ENCODE measurements at places on chromosomes 13 and 19. TPM values are rescaled to one million over a fixed set of nuclear protein-coding genes. Genes with fewer than 3 reads are reported as not detected.
A peak's percentile ranks its signal among the peaks of the same experiment; 100 is the strongest.

GRCh38 chr19:23543351-23543750 lies 143.7 kb downstream of the ZNF675 start:
- no peak for DNase-seq

CRLF1 gene
- 1.1 TPM for total RNA-seq

DNA sequence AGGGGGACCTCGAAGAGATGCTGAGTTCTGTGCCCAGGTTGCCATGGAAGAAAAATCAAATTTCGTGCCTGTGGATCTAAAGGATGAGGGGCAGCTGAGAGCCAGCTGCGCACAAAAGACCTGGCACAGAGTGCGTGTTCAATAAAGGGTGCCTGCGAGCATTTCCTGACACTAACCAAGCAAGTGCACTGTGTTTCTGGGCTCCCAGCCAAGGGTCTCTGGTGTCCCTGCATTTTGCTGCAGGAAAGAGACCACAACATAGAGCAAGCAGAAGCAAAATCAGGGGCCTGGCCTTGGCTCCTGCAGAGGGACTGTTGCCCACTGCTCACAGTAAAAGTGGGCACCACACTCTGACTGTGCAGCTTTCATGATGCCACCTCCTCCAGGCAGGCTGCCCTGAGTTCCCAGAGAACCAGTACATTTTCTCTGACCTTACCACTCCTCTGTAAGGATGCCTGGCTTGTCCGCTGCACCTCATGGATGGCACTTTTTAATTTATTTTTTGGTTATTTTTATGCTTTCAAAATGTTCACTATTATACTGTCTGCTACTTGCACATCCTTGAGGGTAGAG lies 70.8 kb upstream of the GPR12 start:
- no peak for DNase-seq

DNA sequence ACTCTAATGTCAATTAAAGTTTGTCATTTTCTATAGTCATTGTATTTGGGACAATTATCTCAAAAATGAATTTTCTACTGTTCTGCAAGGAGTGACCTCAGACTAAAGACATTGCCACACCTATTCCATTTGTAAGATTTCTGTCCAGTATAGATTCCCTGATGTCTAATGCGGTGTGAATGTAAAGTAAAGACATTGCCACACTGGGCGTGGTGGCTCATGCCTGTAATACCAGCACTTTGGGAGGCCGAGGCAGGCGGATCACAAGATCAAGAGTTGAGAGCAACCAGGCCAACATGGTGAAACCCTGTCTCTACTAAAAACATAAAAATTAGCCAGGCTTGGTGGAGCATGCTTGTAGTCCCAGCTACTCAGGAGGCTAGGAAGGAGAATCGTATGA lies 13.8 kb upstream of the ZNF83 start:
- no peak for DNase-seq

GRCh38 chr19:51514866-51515481 lies 13.4 kb upstream of the SIGLEC12 start:
- no peak for DNase-seq

LMTK3 gene
- 0.38 TPM for total RNA-seq

DNA sequence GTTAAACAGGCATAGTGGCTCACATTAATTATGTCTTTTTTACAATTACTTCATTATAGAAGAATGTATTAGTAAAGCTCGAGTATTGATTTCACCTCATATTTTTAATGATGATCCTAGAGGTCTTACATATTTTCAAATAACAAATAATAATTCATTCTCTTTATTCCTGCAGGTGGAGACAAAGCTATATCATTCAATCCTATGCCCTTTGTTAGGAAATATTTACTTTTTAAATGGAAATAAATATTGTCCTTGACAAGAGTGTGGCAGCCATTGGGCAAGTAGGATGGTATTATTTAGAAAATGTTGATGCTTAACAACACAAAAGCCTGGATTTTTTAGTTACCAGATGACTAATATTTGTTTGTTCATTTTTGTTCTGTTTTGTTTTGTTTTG lies 127.6 kb downstream of the COG6 start:
- DNase-seq = no peak

ZNF468 gene
- 10.9 TPM for total RNA-seq

DNA sequence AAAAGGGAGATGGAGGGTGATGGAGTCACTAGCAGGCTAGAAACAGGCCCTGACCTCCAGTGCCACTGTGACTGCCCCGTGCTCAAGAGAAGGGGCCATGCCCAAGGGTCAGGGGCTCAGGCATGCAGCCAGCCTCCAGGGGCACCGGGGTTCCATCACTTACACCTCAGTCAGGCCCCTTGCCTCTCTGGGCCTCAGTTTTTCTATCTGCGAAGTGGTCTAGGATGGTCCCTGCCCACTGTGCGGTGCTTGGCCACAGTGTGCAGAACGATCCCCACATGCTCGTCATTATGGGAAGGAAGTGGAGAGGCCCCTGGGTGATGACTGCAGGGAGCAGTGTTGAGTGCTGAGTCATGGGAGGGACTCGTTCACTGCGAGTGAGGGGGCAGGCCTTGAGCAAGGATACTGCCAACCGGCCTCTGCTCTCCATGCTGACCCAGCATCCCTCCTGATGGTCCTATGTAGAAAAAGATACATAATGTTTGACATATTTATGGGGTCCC lies 23.1 kb downstream of the TMED1 start:
- DNase-seq = no peak

DNA sequence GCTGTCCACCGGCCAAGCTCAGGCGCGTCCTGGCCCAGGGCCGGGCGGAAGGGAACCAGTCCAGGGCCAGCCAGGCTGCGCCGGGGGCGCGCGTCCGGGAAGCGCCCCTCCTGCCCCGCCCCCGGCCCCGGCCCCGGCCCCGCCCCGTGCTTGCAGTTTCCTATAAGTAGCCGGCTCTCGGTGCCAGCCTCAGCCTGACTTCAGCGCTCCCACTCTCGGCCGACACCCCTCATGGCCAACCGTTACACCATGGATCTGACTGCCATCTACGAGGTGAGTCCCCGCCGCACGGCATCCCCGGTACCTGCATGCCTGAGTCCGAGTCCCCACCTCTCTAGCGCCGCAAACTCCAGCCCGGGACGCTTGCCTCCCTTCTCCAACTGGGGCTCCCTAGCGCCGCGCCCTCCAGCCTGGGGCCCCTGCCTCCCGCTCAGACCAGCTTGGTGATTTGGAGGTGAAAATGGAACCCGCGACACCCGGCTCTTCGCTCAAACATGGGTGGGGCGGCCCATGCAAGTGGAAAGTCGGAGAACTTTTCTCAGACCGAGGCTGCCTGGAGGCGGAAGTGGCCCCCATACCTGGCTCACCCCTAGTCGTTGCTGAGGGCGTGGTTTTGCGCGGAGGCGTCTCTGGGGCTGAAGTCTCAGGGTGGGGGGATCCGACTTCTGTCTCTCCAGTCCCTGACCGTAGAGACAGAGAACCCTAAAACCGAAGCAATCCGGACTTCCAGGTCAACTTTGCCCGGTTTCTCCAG lies at the start of gene ZFP36:
TSS of gene ZFP36 (plus strand) at position 192 of the 754 bp plus-strand sequence. CDS start at position 250, 58 bp downstream.
- DNase-seq = peak; percentile 95

DNA sequence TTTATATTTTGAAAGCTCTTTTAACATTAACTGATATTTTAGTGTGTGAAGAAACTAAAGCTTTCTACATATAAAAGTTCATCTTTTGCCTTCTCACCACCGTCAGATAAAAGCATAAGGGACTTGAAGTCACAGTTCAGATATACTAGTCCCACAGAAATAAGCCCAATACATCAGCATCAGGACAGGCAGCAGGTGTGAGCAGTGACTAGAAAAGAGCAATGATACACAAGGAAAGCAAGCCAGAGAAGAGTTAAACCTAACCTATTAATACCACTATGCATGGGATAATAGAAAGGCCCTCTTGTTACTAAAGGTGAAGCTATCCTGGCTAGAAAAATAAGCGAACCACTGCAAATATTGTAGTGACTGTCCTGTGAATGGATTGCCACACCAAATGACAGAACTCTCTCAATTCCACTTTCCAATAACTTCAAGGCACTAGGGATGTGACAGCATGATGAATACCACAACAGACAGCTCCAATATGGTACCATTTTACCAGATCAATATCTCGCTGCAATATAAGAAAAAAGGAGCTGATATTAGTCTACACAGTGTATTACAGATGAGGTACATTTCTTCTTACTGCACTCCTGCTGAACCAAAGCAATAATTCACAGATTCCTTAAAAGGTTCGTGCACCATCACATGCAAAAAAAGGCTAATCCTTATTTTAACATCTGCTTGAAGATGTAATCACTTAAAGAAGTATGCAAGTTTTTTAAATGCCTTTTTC lies 114.1 kb downstream of the DACH1 start:
- DNase-seq = no peak

HIPK4 gene
- total RNA-seq = not detected

RFPL4A gene
- not detected for total RNA-seq

DNA sequence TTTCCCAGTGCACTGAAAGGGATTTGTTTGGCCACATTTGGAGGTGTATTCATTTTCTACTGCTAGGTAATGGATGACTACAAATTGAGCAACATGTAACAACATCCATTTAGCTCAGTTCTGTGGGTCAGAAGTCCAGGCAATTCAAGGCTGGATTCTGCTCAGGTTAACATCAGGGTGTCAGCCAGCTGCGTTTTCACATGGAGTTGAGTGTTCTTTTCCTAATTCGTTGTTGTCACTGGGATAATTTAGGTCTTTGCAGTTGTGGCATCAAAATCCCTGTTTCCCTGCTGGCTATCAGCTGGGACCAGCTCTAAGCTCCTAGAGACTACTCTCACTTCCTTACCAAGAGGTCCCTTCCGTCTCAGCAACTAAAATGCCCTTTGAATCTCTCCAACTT lies 25.4 kb downstream of the MIR17HG start:
- DNase-seq = no peak

CD79A gene
- 0.25 TPM for total RNA-seq

- DNase-seq = no peak
Measured at GRCh38 chr19:33320636-33321035, 18.3 kb upstream of the CEBPA start.

TMEM161A gene
- 23.9 TPM for total RNA-seq

ZNF471 gene
- total RNA-seq = 22.4 TPM

DNA sequence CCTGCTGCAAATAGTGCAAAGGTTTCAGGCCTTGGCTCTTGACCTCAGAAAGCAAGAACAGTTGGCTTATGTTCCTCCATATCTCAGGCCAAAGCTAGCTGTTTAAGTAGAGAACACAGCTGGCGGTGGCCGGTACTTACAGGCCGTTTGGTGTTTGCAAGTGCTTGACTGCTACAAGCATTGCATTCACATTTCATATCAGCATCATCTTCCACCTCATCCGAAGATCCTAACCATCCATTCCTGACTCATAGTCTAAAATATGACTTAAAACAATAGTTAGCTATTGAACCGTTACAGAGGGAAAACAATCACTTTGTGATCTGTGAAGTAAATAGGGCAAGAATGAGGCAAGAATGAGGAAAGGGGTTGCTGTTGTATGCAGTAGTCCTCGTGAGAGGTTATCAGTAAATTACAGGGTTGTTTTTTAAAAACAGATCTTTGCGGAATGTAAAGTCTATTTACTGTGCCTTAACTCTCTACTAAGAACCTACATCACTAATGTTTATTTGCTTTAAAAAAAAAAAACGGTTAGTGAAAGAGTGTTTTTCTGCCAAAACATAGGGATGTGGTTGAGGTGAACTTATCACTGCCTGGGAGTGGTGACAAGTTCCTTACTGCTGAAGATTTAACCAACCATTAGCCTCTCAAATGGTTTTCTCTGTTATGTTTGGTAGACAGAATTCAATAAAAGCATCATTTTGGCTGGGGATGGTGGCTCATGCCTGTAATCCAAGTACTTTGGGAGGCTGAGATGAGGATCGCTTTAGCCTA lies 21.6 kb upstream of the WDR88 start:
- no peak for DNase-seq
